ENCODE measurements at places on chromosomes 13 and 19.

- H3K36me3 ChIP-seq = no peaks in the 10 kb centered on the region
- no peaks in the 10 kb centered on the region for H3K27me3 ChIP-seq
- H3K27ac ChIP-seq = no peak overlapping the region
Observed at GRCh38 chr13:84399320-84400085, 517.2 kb upstream of the SLITRK1 start.

DNA sequence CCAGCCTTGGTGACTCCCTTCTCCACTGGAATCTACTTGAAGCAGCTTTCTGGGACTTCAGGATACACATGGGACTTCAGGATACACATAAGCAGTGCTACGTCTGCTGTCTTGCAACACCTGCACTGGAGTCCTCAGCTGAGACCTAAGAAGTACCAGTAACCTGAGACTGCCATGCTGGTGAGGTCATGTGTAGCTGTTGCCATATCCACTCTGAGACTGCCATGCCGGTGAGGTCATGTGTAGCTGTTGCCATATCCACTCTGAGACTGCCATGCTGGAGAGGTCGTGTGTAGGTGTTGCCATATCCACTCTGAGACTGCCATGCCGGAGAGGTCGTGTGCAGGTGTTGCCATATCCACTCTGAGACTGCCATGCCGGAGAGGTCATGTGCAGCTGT, 937.9 kb downstream of the EFNB2 start:
- H3K27ac ChIP-seq = no peak overlapping the region
- H3K36me3 ChIP-seq = no peaks in the 10 kb centered on the region
- no peak for DNase-seq
- H3K4me3 ChIP-seq = no peak overlapping the region
- no peaks in the 10 kb centered on the region for H3K4me1 ChIP-seq

GRCh38 chr13:111922086-111922485, 144.9 kb upstream of the SOX1 start:
- no peaks in the 10 kb centered on the region for H3K27me3 ChIP-seq
- H3K36me3 ChIP-seq = no peaks in the 10 kb centered on the region
- no peak overlapping the region for H3K27ac ChIP-seq
- no peak overlapping the region for H3K4me3 ChIP-seq

DNA sequence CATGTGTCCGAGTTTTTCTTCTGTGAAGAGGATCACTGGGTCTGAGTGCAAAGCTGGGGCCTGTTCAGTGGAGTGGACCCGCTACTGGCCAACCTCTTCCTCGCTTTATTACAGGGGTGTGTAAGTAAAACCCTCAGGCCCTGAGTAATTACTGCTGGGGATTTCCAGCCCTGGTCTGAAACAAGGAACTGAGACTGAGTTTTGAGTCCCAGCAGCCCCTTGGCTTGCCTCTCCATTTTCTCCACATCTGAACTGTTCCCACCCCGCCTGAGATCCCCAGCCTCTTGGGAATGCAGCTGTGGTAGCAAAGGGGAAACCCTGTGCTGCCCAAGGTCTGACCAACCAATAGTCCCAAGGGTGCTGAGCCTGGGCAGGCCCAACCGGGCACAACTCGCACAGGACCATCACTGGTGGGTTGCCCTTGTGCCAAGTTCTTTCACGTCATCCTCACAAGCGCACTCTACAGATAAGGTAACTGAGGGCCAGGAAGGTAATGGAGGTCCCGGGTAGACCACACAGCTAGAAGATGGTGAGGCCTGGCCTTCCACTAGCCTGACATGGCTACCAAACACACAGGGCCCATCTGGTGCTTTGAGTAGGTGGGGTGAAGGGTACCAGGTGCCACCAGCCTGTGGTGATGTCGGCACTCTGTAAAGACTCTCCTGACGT, 13.7 kb upstream of the SLC35E1 start:
- H3K4me1 ChIP-seq = peaks cover 33% of the 10 kb centered on the region
- H3K27ac ChIP-seq = no peak overlapping the region
- no peak for DNase-seq
- no peak overlapping the region for H3K4me3 ChIP-seq
- H3K27me3 ChIP-seq = no peaks in the 10 kb centered on the region
- no peaks in the 10 kb centered on the region for H3K36me3 ChIP-seq

DNA sequence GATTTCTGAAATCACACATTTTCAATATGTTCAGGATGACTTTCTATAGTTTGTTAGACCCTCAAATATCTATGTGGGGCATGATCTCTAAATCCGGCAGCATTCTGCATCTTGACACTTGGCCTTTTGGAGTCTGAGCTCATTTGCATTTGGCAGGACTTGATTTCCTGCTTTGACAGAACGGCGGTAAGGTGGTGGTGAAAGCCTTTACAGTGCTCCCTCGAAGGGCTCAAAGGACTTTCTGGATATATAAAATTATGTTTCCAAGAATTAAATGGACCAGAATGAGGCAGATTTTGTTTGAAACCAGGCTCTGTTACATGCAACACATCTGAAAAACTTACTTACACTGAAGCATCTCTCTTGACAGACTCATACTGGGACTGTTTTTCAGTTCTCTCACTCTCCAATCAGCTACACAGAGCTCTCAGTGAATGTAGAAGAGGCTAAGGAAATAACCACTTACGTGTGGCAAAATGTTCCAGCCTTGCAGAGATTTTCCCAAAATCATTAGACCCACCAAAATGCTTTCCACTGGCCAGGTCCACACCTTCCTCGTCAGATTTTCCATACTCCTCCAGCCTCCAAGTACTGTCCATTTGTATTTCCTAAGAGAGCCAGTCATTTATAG, 207.2 kb downstream of the SPRY2 start:
- no peak for DNase-seq
- no peaks in the 10 kb centered on the region for H3K27me3 ChIP-seq
- H3K4me1 ChIP-seq = peaks cover 12% of the 10 kb centered on the region
- H3K36me3 ChIP-seq = no peaks in the 10 kb centered on the region
- H3K4me3 ChIP-seq = peak overlapping the region; percentile 62
- H3K27ac ChIP-seq = peak overlapping the region; percentile 69

- H3K4me3 ChIP-seq = no peak overlapping the region
- H3K27me3 ChIP-seq = no peaks in the 10 kb centered on the region
- DNase-seq = no peak
- H3K27ac ChIP-seq = no peak overlapping the region
- H3K36me3 ChIP-seq = no peaks in the 10 kb centered on the region
- peaks cover 33% of the 10 kb centered on the region for H3K4me1 ChIP-seq
Observed at GRCh38 chr13:21022056-21022979, 39.1 kb downstream of the LATS2 start.

- H3K4me1 ChIP-seq = peaks cover 24% of the 10 kb centered on the region
- no peak overlapping the region for H3K27ac ChIP-seq
- no peaks in the 10 kb centered on the region for H3K36me3 ChIP-seq
- no peak overlapping the region for H3K4me3 ChIP-seq
- H3K27me3 ChIP-seq = no peaks in the 10 kb centered on the region
Observed at GRCh38 chr13:114124921-114125320, 7.5 kb downstream of the RASA3 start.

DNA sequence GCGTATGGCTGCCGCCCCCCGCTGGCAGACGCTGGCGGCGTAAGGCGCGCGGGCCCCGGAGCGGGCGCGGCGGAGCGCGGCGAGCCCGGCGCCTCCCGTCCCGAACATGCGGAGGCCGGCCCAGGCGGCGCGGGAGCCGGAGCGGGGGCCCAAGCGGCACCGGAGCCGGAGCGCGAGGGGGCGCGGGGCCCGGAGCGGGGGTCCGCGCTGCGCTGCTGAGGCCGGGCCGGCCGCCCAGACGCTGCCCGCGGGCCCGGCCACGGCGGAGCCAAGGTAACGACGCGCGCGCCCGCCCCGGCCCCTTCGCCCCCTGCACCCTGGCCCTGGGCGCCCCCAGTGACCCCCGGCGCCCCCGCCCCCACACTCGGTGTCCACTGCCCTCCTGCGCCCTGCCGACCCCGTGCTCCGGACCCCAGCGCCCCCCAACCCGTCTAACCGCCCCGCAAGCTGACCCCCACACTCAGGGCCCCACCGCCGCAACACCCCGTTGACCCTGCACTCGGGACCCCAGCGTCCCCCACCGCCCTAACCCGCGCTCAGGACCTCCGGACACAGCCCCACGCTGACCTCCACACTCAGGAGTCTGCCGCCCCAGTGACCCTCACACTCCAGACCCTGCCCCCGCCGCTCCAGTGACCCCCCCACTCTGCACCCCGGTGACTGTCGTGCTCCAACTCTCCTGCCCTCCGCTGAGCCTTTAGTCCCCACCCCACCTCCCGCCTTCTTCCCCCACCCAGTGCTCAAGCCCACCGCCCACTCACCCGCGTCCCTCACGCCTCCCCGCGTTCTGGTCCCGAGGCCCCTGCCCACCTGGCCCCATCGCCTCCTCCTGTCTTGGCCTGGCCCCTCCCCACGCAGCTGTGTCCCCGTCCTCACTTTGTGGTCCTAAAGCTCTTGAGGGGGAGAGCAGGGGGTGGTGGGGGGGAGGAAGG, at the start of gene CSNK1G2:
Gene CSNK1G2 (plus strand): TSS at position 27 of the 932 bp plus-strand sequence. CDS start 28,601 bp downstream, outside the sequence.
- H3K27me3 ChIP-seq = no peaks in the 10 kb centered on the region
- peaks cover 26% of the 10 kb centered on the region for H3K4me1 ChIP-seq
- no peak for DNase-seq
- H3K4me3 ChIP-seq = peak within 1 kb of the TSS; percentile 86
- peak within 1 kb of the TSS; percentile 100 for H3K27ac ChIP-seq
- no peaks in the 10 kb centered on the region for H3K36me3 ChIP-seq

GRCh38 chr13:107203146-107203847, 635.4 kb upstream of the ARGLU1 start:
- DNase-seq = no peak
- no peak overlapping the region for H3K4me3 ChIP-seq
- no peak overlapping the region for H3K27ac ChIP-seq
- no peaks in the 10 kb centered on the region for H3K4me1 ChIP-seq
- no peaks in the 10 kb centered on the region for H3K27me3 ChIP-seq

- no peak for DNase-seq
- H3K27me3 ChIP-seq = no peaks in the 10 kb centered on the region
- peaks cover 25% of the 10 kb centered on the region for H3K4me1 ChIP-seq
- H3K4me3 ChIP-seq = peak overlapping the region; percentile 26
- no peaks in the 10 kb centered on the region for H3K36me3 ChIP-seq
- peak overlapping the region; percentile 9 for H3K27ac ChIP-seq
Observed at GRCh38 chr13:99228737-99229691, 28.4 kb downstream of the UBAC2 start.

DNA sequence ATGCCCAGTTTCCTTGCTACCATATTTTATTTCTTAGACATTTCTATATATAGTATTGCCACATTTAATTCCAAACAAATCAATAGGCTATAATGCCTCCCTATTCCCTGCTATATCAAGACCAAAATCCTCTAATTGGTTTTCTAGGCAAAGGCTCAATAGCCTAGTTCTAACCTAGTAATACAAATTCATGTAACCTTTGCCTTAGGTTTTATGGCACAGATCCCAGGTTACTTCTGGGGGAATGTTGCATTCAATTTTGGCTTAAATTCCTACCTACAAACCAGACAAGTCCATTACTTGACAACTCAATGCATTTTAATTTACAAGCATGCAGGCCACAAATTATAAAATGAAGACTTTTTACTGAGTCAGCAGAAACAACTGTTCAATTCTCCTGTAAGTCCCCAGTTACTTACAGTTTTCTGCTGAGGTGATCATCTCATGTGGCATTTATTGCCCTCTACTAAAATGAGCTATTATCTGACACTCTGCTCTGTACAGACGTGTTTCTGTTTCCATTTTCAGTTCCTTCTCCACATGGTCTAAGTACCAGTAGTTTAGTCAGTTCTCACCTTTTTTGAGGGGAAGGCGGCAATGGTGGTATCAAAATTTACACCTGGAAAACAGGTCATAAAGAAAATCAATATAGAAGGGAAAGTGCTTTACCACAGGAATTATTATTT, 11.7 kb downstream of the KCNRG start:
- no peak for DNase-seq
- H3K36me3 ChIP-seq = peaks cover under 1% of the 10 kb centered on the region
- no peaks in the 10 kb centered on the region for H3K4me1 ChIP-seq
- no peak overlapping the region for H3K4me3 ChIP-seq

- H3K4me3 ChIP-seq = no peak overlapping the region
- peaks cover 13% of the 10 kb centered on the region for H3K27me3 ChIP-seq
- H3K27ac ChIP-seq = no peak overlapping the region
Observed at GRCh38 chr19:11423164-11423790, 4.2 kb upstream of the RGL3 start.

GRCh38 chr19:2309734-2310362, 1.9 kb upstream of the LINGO3 start:
- H3K4me1 ChIP-seq = peaks cover 8% of the 10 kb centered on the region
- H3K4me3 ChIP-seq = no peak overlapping the region
- H3K27me3 ChIP-seq = peaks cover 17% of the 10 kb centered on the region
- no peaks in the 10 kb centered on the region for H3K36me3 ChIP-seq

DNA sequence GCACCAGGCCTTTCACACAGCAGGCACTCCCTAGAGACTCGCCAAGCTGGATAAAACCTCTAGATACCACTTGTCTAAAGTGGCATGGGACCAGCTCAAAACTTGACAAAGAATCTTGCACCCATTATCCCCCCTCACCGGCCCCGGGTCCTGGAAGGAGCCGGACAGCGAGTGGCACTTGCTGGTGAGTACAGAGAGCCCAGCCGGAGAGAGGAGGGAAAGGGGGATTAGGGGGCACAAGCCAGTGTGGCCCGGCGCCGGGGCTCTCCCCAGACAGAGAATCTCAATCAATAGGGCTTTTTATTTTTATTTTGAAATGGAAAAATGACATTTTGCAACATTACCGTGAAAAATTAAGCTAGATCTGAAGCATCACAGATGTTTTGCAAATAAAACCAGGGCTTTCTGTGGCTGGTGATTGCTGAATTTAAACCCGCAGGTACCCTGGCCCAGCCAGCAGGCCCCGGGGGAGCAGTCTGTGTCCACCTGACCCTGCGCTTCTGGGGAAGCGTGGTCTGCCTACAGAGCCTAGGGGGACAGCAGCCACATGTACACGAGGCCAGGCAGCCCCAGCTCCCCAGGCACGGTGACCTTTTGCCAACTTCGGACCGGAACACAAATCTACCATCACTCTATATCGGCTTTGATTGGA, 10.0 kb upstream of the VSTM2B start:
- DNase-seq = no peak
- no peaks in the 10 kb centered on the region for H3K36me3 ChIP-seq
- no peaks in the 10 kb centered on the region for H3K27me3 ChIP-seq
- H3K4me3 ChIP-seq = no peak overlapping the region

DNA sequence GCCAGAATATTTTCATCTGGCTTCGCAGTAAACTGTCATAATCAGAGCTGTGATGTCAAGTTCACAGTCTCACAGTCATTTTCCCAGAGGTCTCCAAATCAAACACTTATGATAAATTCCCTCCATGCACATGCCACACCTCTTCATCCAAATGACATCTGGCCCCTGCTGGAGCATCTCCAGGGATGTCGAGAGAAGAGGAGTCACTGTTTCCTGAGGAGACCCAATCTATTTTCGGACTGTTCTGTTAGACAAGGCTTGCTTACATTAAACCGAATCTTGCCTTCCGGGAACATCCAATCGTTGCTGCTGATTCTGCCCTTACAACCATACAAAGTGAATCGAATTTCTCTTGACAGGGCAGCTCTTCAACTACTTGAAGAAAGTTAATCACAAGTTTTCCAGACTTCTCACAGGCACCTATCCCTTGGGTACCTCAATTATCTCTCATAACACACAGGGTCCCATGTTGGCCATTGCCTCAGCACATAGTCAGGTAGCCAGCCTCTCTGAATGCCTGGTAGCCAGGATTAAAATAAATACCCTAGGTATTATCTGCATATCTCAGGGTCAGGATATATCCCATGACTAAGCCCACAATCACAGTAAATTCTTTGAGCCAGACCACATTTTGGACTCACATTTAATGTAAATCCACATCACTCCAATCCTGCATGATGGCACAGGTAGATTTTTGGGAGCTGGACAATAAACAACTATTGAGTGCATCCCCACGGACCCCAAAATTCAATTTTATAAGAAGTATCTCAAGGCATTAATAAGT, 182.5 kb downstream of the ABCC4 start:
- no peak overlapping the region for H3K4me3 ChIP-seq
- no peaks in the 10 kb centered on the region for H3K36me3 ChIP-seq
- no peaks in the 10 kb centered on the region for H3K4me1 ChIP-seq
- DNase-seq = no peak
